Activated CD8-positive, alpha-beta T cell treated with anti-CD3 and anti-CD28 coated beads for 36 hours (primary cell): ENCODE measurements at places on chromosomes 7 and 10. TPM values are rescaled to one million over a fixed set of nuclear protein-coding genes. Genes with fewer than 3 reads are reported as not detected.

DNA sequence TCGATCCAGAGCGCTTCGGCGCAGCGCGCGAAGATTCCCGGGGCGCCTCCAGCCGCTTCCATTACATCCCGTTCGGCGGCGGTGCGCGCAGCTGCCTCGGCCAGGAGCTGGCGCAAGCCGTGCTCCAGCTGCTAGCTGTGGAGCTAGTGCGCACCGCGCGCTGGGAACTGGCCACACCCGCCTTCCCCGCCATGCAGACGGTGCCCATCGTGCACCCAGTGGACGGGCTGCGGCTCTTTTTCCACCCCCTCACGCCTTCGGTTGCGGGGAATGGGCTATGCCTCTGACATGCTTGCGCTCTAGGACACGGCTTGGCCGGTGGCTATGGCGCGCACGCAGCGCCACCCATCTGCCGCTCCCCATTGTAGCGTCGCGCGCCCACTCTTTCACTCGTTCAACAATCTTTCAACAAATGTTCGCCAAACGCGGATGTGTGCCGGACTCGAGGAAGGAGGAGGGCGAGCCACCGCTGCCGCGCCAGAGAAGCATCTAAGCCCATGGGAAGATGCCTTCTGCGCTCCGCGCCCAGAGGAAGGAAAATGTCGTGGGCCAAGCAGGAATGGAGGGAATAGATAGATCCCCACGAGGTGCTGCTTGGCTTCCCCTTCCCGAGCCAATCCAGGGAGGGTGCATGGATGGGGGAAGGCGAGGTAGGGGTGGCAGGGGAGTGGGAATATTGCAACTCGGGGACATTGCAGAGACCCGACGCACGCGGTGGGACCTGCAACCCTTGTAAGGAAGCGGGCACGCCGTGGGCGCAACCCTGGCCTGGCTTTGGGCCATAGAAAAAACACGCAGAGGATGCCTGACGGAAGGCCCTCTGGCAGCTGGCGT is 5.1 kb upstream of the CYP26A1 start:
- H3K27me3 ChIP-seq, result peaks cover 77% of the 10 kb centered on the region
- no peak overlapping the region for H3K27ac ChIP-seq
- no peak overlapping the region for H3K4me3 ChIP-seq
- H3K4me1 ChIP-seq, result peaks cover 14% of the 10 kb centered on the region
- DNase-seq, result peak; percentile 38
- no peaks in the 10 kb centered on the region for H3K36me3 ChIP-seq

DNA sequence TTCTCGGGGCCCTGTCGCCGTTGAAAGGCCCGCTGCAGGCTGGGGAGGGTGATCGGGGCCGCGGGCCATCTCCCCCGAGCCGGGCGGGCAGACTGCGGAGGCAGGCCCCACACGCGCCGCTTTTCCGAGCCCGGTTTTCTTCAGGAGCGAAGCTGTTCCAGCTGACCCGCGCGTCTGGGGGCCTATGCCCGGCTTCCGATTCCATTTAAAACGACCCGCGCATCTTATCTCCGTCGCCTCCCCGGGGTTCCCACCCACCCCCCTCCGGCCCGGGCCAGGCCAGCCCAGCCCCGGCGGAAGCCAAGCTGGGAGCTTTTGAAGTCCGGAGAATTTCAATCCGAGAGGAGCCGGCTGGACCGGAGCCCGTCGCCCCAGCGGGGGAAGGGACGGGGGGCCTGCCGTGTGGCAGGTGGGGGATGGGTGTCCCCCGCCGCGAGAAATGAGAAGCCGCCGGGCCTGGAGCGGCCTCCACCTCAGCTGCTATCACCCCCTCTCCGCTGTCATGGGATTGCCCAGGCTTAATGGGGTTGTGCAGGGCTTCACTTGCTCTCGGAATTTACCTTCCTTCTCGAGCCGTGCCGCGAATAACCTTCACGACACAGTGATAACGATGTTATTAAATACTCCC is 3.1 kb upstream of the EVX1 start:
- H3K4me3 ChIP-seq, result no peak overlapping the region
- no peak overlapping the region for H3K27ac ChIP-seq
- peaks cover 81% of the 10 kb centered on the region for H3K27me3 ChIP-seq

DNA sequence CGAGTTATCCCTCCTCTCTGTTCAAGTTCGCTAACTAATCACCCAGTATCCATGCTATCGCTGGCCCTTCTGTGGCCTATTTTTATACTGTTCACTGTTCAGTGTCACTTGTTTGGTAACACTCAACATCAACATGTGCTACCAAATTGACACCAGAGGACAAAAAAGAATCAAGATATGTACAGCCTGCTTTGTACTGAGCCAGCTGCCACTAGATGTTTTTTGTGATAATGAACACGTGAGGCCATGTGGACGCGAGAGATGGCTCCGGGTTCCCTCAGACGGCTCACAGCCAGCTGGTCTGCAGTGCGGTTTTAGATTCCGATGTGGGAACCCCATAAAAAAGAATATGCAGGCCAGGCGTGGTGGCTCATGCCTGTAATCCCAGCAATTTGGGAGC is 21.2 kb downstream of the CAV1 start:
- peaks cover 3% of the 10 kb centered on the region for H3K4me1 ChIP-seq
- peaks cover 8% of the 10 kb centered on the region for H3K27me3 ChIP-seq
- H3K4me3 ChIP-seq, result no peak overlapping the region
- H3K27ac ChIP-seq, result no peak overlapping the region
- H3K36me3 ChIP-seq, result no peaks in the 10 kb centered on the region

DNA sequence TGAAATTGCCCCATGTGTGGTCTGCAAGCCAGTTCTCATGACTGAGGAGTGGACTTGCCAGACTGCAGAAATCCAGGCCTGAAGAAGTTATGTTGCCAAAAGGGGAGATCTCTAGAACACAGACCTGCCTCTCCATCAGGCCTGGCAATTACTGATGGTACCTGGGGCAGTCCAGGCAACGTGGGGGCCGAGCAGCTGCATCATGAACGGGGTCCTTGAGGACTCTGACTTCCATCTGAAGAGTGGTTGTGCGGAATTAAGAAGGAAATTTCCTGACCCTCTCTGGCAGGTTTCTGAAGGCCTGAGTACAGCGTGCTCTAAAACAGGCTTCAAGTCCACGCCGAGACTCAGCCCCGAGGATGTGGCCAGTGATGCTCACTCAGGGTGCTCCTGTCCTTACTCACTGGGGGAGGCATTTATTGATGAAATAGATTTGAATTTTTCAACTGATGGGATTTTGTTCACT is 30.4 kb downstream of the RAMP3 start:
- H3K36me3 ChIP-seq, result no peaks in the 10 kb centered on the region
- DNase-seq, result no peak
- no peak overlapping the region for H3K27ac ChIP-seq
- H3K4me3 ChIP-seq, result no peak overlapping the region
- H3K27me3 ChIP-seq, result peaks cover 20% of the 10 kb centered on the region

- H3K27me3 ChIP-seq, result peaks cover 5% of the 10 kb centered on the region
- no peaks in the 10 kb centered on the region for H3K4me1 ChIP-seq
- H3K4me3 ChIP-seq, result no peak overlapping the region
- no peaks in the 10 kb centered on the region for H3K36me3 ChIP-seq
Observed at GRCh38 chr7:43163885-43164284, 51.4 kb downstream of the HECW1 start.

The SLC26A5 gene
- not detected for total RNA-seq

The ATAD1 gene
- total RNA-seq, result 43.8 TPM
